NCI-H748 treated with DMSO at 0.1 percent for 48 hours (cell line): ENCODE measurements at places on chromosomes 16 and 17.

DNA sequence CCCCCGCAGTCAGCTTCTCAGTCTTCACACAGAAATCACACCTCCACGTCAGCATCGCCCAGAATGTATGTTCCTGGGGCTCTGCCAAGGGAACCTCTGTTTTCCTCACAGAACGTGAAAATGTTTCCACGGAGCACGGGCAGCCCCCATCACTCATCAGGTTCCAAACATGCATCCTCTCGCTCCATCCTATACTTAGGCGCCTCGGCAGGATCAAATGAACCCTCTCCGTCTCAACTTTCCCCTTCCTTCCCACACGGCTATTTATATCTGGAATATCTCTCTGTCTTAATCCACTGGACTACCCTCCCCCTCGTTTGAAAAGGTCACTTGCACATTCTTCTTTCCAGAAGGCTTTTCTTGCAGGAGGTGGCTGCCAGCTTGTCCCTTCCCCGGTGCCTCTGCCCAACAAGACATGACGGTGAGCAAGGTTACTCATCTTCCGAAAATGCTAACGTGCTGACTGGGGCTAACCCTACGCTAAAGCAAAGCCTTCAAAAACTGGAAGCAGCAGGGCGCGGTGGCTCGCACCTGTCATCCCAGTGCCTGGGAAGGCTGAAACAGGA, 21.6 kb downstream of the NXN start:
- DNase-seq, result no peak

- no peak for DNase-seq
Observed at GRCh38 chr17:20207262-20207985, 198.3 kb downstream of the SPECC1 start.

DNA sequence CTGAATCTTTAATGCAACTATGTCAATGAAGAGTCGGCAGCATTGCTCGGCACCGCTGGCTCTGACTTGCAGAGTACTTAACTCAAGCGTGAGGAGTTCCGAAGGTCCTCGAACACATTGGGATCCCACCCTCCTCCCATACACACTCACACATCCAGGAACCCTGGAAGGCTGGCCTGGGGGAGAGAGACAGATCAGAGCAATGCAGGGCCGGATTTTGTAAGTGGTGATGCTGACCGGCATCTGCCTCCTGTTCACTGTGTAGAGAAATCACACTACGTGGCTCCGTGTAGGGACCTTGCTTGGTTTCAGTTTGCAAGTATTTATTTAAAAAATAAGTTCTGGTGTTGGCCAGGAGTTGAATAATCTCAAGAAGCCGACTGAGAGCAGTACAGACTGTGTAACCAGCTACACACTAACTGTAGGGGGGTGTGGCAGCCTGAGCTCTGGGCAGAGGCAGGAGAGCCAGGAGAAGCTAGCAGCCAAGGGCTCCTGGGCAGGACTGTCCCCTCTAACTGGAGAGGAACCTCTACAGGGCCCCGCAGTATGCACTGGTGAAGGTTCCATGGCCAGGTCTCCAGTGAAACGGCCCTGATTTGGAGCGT, 190.2 kb upstream of the TNRC6C start:
- no peak for DNase-seq

GRCh38 chr17:73867056-73867455, 222.8 kb upstream of the SDK2 start:
- DNase-seq, result no peak

DNA sequence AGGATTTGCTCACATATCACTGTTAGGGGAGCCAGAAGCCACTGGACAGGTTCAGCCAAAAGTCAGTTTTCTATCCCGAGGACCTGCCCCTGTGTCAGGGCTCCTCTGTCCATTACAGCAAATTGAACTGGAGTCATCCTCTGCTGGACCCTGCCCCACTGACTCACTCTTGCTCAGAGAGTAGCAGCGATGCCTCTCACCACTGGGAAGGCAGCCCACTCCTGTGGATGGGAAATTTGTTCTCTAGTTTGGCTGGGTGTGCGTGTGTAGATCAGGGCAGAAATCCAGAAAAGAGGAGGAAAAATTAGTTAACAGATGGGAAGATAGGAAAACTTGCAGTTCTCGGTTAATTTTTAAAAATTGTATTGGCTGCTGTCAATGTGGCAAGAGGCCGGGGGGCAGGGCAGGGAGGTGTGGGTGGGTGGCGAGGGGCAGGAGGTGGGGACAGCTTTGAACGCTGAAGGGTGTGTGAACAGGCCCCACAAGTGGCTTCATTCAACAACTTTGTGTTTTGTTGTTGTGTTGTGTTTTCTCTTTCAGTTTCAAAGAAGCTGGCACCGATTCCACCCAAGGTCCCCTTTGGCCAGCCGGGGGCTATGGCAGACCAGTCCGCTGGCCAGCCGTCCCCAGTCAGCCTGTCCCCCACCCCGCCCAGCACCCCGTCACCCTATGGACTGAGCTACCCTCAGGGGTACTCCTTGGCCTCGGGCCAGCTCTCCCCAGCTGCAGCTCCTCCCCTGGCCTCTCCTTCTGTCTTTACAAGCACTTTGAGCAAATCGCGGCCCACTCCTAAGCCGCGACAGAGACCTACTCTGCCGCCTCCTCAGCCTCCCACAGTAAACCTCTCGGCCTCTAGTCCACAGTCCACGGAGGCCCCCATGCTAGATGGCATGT, 33.6 kb downstream of the ELAC2 start:
- DNase-seq, result no peak

DNA sequence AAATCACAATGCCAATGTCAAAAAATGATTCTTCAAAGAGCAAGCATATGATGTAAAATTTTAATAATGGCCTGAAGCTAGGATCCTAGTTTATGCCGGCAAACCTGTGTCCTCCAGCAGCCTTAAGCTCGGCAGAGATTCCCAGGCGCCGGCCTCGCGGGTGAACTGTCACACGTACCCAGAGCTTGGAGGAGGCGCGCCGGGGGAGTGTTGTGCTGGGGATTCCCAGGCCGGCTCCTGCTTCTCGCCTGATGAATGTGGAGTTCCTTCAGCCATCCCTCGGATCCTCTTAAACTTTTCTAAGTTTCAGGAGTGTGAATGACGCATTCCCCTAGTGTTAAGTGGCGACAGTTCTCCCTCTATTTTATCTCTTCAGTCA, 19.1 kb upstream of the NTN1 start:
- DNase-seq, result no peak

DNA sequence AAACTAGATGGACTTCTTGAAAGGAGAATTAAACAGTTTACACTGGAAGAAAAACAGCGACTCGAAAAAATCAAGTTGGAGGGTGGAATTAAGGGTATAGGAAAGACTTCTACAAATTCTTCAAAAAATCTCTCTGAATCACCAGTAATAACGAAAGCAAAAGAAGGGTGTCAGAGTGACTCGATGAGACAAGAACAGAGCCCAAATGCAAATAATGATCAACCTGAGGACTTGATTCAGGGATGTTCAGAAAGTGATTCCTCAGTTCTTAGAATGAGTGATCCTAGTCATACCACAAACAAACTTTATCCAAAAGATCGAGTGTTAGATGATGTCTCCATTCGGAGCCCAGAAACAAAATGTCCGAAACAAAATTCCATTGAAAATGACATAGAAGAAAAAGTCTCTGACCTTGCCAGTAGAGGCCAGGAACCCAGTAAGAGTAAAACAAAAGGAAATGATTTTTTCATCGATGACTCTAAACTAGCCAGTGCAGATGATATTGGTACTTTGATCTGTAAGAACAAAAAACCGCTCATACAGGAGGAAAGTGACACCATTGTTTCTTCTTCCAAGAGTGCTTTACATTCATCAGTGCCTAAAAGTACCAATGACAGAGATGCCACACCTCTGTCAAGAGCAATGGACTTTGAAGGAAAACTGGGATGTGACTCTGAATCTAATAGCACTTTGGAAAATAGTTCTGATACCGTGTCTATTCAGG, 85.0 kb downstream of the C17orf58 start:
- DNase-seq, result no peak

GRCh38 chr17:12113156-12113555, 92.5 kb downstream of the MAP2K4 start:
- no peak for DNase-seq

GRCh38 chr17:70022175-70022574, 52.9 kb upstream of the KCNJ16 start:
- DNase-seq, result no peak

- no peak for DNase-seq
Observed at GRCh38 chr16:75351183-75351582, 82.1 kb downstream of the CFDP1 start.

DNA sequence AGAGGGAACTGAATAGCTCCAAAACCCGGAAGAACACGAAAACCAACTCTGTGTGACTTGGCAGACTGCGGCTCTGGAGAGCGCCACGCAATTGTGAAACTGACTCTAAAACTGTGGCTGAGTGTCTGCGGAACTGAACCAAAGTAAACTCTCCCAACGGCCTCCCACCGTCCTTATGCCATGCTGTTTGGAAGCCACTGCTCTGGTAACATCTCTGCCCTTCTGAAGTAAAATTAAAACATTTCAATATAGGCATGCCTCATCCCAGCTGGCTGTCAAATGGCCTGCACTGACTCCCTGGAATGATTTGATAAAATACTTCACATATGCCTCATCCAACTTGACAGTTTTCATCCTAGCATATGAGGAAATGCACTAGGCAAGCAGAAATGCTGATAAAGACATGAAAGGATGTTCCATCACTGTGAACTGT, 70.2 kb downstream of the PARN start:
- DNase-seq, result no peak

DNA sequence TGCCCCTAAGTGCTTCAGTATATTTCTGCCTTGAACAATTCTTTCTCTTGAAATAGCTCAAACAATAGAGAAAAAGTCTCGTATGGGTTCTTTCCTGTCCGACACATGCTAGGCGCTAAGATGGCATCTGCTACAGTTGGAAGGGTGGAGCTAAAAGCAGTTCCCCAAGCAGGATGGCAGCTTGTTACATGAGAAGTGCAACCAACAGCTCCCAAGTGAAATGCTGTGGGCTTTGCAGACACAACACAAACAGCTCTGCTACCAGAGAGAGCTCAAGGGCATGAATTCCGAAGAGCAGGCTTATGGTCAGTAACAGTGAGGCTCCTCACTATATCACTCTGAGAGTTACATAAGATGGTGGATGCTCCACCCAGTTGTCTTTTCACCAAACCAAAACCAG, 83.8 kb downstream of the VPS53 start:
- DNase-seq, result no peak

GRCh38 chr17:40817103-40817682, 5.2 kb downstream of the KRT10 start:
- DNase-seq, result no peak

- no peak for DNase-seq
Observed at GRCh38 chr16:27967169-27967568, 96.3 kb downstream of the GSG1L start.

DNA sequence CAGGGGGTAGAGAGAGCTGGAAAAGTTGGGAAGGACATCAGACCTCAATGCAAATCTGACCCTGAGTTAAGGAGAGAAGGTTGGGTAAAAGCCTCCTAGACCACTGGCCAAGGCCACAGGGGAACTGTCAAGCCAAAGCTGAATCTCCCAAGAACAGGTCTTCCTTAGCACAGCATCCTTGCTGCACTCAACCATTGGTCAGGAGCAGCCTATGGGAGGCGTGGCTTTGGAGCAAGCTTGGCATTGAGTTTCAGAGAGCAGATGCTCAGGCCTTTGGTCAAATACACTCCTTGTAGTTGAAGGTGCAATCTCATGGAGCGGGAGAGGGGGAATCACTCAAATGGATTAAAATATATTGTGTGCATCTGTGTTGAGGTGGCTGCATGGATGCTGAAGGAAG, 21.8 kb downstream of the SOX9 start:
- DNase-seq, result no peak

- DNase-seq, result no peak
Observed at GRCh38 chr16:76579277-76579922, 302.2 kb downstream of the CNTNAP4 start.

DNA sequence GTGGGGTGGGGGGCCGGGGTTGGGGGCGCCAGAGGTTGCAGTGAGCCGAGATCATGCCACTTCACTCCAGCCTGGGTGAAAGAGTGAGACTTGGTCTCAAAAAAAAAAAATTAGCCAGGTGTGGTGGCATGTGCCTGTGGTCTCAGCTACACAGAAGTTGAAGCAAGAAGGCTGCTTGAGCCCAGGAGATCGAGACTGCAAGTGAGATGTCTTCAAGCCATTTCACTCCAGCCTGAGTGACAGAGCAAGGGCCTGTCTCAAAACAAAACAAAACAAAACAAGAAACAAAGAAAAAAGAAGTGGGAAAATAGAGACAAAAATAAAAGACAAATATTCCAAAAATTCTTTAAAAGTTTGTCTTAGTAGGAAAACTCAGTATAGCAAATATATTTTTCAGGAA, 135.1 kb upstream of the CORO6 start:
- no peak for DNase-seq

DNA sequence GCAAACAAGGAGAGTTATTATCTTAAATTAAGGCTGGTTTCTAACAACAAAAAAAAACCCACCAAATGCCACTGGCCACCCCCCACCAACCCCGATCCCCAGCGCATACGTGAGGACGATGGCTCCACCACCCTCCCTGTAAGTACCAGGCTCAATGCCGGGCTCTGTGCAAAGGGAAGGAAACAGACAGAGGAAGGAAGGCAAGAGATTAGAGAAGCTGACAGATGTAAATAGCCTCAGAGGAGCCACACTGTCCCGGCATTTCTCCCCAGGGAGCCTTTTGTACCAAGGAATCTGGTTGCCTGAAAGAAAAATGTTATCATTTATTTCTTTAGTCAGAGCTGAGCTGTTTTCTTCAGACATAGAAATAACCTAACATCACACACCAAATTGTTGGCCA, 13.1 kb downstream of the SOST start:
- DNase-seq, result no peak

DNA sequence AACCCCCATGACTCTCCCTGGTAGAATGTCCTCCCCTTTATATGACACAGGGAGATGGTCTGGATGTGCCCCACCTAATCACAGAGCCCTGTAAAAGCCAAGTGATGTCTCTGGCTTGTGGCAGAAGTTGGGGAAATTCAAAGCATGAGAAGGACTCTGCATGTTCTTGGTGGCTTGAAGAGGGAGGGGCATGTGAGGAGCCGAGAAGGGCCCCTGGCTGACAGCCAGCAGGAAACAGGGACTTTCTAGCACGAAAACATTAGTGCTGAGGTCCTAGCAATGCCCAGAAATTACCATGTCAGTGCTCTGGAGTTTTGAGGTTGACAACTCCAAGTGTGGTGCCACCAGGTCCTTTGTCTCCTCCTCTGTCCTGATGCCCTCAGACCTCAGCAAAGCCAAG, 75.9 kb downstream of the USP22 start:
- no peak for DNase-seq

DNA sequence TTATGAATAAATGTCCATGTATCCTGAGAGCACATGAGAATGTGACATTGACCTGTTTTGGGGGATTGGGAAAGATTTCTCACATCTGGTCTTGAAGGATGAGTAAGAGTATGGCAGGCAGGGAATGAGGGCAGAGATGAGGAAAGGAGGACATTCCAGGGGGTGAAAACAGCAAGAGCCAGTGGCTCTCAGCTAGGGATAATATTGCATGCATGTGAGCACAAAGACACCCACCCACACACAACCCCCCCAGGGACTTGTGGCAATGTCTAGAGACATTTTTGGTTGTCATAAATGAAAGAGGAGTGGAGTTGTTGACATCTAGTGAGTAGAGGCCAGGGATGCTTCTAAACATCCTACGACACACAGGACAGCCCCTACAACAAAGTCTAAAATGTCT, 6.0 kb downstream of the MYO1D start:
- DNase-seq, result no peak
